ENCODE measurements at places on chromosomes 12 and 14.
A peak's percentile ranks its signal among the peaks of the same experiment; 100 is the strongest.

DNA sequence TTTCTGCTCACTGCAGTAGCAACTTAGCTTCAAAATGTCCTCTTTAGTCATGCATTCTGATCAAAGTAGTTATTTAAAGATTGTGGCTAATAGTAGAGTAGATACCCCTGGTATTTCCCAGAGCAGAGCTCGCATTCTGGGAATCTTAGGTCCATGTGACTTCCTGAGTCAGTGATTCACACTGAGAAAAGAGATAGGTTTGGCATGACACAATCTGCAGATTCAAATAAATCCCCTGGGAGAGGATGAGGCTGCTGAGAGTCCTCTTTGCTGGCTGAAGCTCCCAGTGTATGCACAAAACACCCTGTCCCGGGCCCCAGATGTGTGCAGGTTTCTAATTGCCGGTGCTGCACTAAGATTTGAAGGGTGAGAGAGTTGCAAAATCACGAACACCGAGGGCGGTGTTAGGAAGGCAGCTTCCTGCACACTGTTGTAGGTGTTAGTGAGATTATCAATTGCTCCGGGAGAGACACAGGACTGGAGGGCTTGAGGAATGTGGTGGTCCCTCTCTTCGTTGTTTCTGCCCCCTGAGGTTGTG is 233.2 kb downstream of the NRXN3 start:
- peak; percentile 3 for DNase-seq

- no peak for DNase-seq
Observed at GRCh38 chr12:124651516-124652273, 84.3 kb upstream of the NCOR2 start.

GRCh38 chr12:42804928-42805327 is 215.4 kb upstream of the PRICKLE1 start:
- no peak for DNase-seq

GRCh38 chr12:72277415-72277814 is 5.2 kb downstream of the TRHDE start:
- DNase-seq, result peak; percentile 81

All from ELR (cell line).